CD8-positive, alpha-beta T cell (primary cell): ENCODE measurements at places on chromosomes 5 and 9. TPM values are rescaled to one million over a fixed set of nuclear protein-coding genes. Genes with fewer than 3 reads are reported as not detected.

Gene DRD1
- total RNA-seq: not detected

DNA sequence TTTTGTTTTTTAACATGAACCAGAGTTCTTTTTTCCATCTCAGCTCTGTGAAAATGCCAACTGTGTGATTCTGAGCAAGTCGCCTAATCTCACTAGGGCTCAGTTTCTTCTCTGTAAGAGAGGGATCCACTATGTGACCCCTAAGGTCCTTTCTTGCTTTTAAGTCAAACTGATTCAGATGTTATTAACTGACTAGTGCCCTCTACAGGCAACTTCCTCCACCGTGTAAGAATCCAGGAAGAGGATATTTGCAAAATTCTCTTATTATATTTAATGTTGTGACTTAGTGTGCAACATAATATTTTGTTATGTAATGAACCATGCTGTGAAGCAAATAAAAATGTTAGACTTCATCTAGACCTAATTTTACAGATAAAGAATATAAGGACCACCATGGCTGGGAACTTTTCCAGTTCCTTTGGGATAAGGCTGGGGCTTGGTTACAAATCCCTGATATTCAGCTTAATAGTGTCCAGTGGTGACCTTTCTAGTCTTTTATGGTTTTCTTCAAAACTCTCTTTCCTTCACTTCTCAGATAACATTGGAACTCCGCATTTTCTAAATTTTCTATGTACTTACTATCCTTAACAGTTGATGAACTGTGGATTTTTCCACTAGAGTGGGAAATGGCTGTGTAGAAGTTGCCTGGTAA lies 244.7 kb downstream of the PIK3R1 start:
- peak; percentile 81 for DNase-seq

DNA sequence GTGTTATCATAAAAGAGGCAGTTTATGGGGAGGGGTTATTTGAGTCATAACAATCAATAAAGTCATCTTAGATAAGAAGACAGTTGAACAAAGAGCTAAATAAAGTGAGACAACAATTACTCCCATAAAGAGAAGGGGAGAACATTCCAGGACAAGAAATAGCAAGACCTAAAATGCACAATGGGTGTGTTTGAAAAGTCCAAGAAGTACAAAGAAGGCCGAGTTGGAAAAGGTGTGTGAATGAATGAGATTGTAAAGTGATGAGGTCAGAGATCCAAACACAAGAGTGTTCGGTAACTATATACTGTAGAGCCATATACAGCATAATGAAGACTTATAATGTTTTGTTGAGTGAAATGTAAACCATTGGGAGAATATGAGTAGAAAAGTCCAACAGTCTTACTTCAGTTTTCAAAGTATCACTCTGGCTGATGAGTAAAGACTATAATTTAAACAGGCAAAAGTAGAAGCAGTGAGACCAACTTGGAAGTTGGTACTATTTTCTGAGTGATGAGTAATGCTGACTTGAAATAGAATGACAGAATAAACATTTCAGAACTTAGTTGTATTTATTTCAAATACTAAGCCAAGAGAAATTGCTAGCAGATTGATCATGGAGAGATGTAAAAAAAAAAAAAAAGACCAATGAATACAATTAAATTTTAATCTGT lies 868.7 kb upstream of the CDH9 start:
- no peak for DNase-seq

DNA sequence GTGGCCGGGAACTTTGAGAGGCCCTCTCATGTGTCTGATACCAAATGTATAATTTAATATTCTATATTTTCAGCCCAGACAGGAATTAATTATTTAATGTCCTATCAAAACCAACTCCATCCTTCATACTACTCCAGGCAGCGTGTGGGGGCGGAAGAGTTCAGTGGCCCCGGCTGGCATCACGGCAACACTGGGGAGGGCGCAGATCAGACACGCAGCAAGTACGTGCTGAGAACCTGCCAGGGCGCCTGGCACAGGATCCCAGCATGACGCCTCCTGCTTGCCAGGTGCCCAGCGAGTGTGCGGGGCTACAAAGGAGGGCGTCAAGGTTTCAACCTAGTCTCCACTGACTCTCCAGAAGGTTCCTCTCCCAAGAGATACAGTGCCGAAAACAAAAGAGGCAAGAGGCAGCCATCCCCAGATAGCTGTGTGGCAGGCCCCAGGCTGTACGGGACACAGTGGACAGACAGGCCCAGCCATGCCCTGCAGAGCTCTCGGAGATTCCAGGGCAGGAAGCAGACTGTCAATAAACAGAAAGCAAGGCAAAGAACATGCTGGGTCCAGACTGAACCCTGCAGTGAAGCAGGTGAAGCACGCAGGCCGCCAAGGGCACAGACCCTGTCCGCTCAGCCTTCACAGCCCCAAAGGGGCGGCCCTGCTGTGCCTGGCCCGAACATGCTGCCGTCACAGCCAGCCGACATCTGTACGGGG lies 110.3 kb downstream of the VAV2 start:
- DNase-seq: no peak

DNA sequence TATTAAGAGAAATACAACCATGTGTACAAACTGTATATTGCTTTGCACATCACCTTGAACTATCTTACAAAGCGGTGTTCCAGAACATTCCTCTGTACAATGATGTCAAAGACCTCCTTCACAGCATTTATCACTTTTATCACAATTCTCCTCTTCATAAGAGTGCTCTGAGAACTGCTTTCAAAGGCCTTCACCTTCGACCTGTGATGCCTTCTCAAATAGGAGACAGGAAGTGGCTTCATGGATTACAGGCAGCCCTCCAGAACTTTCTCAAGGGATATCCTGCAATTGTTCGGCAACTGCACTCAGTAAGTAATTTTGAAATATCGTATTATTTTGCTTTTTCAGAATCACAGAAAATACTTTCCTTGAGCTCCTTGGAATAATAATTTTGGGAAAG lies 68.0 kb upstream of the IL7R start:
- DNase-seq: no peak
